Endothelial cell (in vitro differentiated cells): ENCODE measurements at places on chromosomes 5 and 9.
A peak's percentile ranks its signal among the peaks of the same experiment; 100 is the strongest.

GRCh38 chr5:141519605-141520565 lies 31.0 kb downstream of the PCDHGC5 start:
- peak overlapping the region; percentile 34 for H3K4me3 ChIP-seq
- peaks cover 3% of the 10 kb centered on the region for H3K27me3 ChIP-seq
- H3K36me3 ChIP-seq, result peaks cover 51% of the 10 kb centered on the region

DNA sequence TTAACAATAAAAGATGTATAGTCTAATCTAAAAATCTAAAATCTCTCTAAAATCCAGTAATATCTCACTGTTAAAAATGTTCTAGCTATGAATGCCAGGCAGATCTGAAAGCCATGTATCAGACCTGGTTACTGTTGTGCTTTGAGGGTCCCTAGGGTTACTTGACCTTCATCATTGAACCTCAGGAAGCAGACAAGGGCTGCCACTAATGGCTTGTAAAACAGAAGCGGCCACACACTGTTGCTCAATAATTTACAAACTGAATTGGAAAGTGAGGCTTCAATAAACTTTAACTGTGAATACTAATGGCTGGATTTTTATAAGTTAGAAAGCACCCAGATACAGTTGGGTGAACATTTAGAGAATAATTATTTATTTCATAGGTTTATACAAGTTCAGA lies 198.0 kb upstream of the RPS23 start:
- H3K4me1 ChIP-seq, result peaks cover 9% of the 10 kb centered on the region
- H3K27ac ChIP-seq, result no peak overlapping the region
- DNase-seq, result no peak
- no peaks in the 10 kb centered on the region for H3K36me3 ChIP-seq
- no peak overlapping the region for H3K4me3 ChIP-seq
- H3K27me3 ChIP-seq, result peaks cover 1% of the 10 kb centered on the region

GRCh38 chr5:57626703-57627102 lies 144.1 kb upstream of the ACTBL2 start:
- no peak overlapping the region for H3K27ac ChIP-seq
- no peaks in the 10 kb centered on the region for H3K36me3 ChIP-seq
- no peak overlapping the region for H3K4me3 ChIP-seq
- no peaks in the 10 kb centered on the region for H3K4me1 ChIP-seq

- no peaks in the 10 kb centered on the region for H3K4me1 ChIP-seq
- DNase-seq, result no peak
- no peak overlapping the region for H3K4me3 ChIP-seq
- H3K27me3 ChIP-seq, result no peaks in the 10 kb centered on the region
- no peaks in the 10 kb centered on the region for H3K36me3 ChIP-seq
- no peak overlapping the region for H3K27ac ChIP-seq
Observed at GRCh38 chr9:82969291-82969690, 93.7 kb downstream of the RASEF start.

GRCh38 chr9:4464911-4465513 lies 25.3 kb upstream of the SLC1A1 start:
- no peak overlapping the region for H3K4me3 ChIP-seq
- peaks cover 3% of the 10 kb centered on the region for H3K4me1 ChIP-seq
- no peaks in the 10 kb centered on the region for H3K36me3 ChIP-seq
- no peak overlapping the region for H3K27ac ChIP-seq
- no peak for DNase-seq

DNA sequence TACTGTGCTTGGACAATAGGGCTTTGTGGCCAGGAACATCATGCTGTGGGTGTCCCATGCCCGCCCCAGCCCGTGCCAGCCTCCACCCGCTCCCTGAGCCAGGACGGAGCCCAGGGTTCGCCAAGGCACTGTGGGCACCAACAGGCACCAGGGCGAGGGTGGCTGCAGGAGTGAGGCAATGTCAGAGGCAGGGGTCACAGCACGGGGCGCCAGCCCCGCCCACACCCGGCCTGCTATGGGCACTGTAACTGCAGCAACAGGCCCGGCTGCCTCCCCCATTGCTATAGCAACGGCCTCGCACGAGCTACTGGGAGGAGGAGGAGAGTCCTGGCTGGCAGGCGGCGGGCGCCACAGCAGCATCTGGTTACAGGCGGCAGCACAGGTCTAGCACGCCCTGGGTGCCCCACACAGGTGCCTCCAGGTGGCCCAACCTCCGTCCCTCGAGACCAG lies 2.5 kb downstream of the ABCA2 start:
- no peak overlapping the region for H3K27ac ChIP-seq
- no peaks in the 10 kb centered on the region for H3K4me1 ChIP-seq
- peaks cover 15% of the 10 kb centered on the region for H3K27me3 ChIP-seq
- DNase-seq, result no peak
- H3K4me3 ChIP-seq, result no peak overlapping the region

DNA sequence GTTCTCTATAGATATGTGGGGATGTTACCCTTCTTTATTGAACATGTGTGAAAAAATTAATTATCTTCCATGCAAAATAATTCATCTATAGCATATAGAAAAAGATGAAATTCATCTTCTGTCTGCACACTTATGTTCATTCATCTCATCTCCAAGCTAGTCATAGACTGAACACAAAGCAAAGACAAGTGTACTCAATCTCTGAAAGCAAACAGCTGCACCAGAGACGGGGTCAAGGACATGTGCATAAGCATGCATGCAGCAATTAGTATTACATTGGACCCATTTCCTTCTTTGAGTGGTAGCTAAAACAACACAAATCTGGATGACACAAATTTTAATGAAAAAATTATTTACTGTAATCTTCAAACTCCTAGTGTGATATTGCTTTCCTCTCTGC lies 547.0 kb upstream of the COX7C start:
- H3K27ac ChIP-seq, result no peak overlapping the region
- no peak for DNase-seq
- no peaks in the 10 kb centered on the region for H3K4me1 ChIP-seq
- H3K36me3 ChIP-seq, result no peaks in the 10 kb centered on the region

DNA sequence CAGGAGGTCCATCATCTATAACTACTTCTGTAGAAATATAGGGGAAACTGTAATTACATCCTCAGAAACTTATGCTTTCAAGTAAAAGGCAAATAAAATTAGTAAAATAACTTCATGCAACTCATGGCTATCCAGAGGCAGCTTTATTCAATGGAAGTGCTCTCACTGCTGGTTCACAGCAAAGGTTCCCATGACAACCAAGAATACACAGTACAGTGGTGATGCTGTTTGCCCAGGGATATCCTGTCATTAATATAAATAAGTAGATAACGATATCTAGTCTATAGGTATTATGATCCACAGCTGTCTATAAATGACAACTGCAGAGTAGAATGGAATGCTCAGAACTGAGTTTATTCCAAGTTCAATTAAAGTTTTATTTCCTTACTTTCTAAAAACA lies 390.3 kb downstream of the PDE4D start:
- no peaks in the 10 kb centered on the region for H3K36me3 ChIP-seq
- no peaks in the 10 kb centered on the region for H3K27me3 ChIP-seq
- no peak overlapping the region for H3K4me3 ChIP-seq
- no peak overlapping the region for H3K27ac ChIP-seq
- no peak for DNase-seq

GRCh38 chr5:72991394-72991793 lies 35.6 kb downstream of the FCHO2 start:
- DNase-seq, result no peak
- H3K27me3 ChIP-seq, result peaks cover 2% of the 10 kb centered on the region
- no peak overlapping the region for H3K27ac ChIP-seq
- peaks cover 3% of the 10 kb centered on the region for H3K4me1 ChIP-seq
- no peak overlapping the region for H3K4me3 ChIP-seq
- H3K36me3 ChIP-seq, result peaks cover 25% of the 10 kb centered on the region

- H3K4me3 ChIP-seq, result peak within 1 kb of the TSS; percentile 86
- peaks cover 3% of the 10 kb centered on the region for H3K4me1 ChIP-seq
- H3K36me3 ChIP-seq, result no peaks in the 10 kb centered on the region
- no peak within 1 kb of the TSS for H3K27ac ChIP-seq
- peak; percentile 59 for DNase-seq
Observed at GRCh38 chr5:132369474-132370180, at the start of gene SLC22A5. SLC22A5 (plus strand) TSS chr5:132369710; CDS start chr5:132369973, 263 bp downstream.

- H3K27ac ChIP-seq, result no peak overlapping the region
- peaks cover 26% of the 10 kb centered on the region for H3K27me3 ChIP-seq
- no peak for DNase-seq
- no peak overlapping the region for H3K4me3 ChIP-seq
- peaks cover 2% of the 10 kb centered on the region for H3K4me1 ChIP-seq
Observed at GRCh38 chr9:130663977-130664250, 480 bp upstream of the PRDM12 start.

- peaks cover 17% of the 10 kb centered on the region for H3K36me3 ChIP-seq
- no peak for DNase-seq
- H3K27ac ChIP-seq, result no peak overlapping the region
- no peak overlapping the region for H3K4me3 ChIP-seq
Observed at GRCh38 chr5:134394932-134395331, 16.7 kb downstream of the CDKN2AIPNL start.

DNA sequence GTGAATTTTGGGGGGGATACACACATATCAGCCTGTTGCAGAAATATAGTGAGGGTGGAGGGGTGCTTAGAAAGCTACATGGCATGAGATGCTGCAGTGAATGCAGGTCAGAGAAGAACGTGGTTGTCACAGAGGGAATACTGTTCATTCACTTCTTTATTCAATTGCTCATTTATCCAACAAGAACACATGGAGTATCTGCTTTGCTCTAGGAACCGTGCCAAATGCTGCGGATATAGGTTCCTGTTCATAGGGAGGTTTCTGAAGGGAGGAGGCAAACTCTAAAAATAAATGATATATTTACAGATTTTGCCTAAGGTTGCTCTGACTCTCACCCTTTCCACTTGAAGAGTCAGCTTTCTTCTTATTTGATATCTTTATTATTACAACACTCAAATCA lies 444.3 kb upstream of the CLINT1 start:
- H3K27ac ChIP-seq, result no peak overlapping the region
- H3K4me3 ChIP-seq, result no peak overlapping the region
- H3K4me1 ChIP-seq, result no peaks in the 10 kb centered on the region
- no peak for DNase-seq

DNA sequence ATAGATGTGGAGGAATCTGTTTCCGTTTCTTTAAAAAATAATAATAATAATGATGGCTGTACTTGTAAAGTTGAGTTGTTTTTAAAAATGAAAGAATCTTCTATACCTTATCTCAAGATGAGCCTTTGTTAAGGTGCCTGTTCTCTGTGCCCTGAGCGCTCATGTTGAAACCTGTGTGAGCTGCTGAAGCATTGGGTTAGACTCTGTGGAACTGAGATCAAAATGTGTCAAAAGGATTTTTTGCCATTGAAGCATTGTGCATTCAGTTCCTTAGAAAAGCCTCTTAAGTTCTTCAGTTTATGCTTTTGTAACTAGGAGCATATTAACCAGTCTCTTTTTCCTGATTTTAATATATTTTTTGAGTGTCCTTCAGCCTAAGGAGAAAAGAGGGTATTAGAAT lies 67.7 kb downstream of the NUP214 start:
- H3K36me3 ChIP-seq, result peaks cover 15% of the 10 kb centered on the region
- no peak for DNase-seq
- H3K4me1 ChIP-seq, result peaks cover 5% of the 10 kb centered on the region
- H3K27ac ChIP-seq, result no peak overlapping the region

DNA sequence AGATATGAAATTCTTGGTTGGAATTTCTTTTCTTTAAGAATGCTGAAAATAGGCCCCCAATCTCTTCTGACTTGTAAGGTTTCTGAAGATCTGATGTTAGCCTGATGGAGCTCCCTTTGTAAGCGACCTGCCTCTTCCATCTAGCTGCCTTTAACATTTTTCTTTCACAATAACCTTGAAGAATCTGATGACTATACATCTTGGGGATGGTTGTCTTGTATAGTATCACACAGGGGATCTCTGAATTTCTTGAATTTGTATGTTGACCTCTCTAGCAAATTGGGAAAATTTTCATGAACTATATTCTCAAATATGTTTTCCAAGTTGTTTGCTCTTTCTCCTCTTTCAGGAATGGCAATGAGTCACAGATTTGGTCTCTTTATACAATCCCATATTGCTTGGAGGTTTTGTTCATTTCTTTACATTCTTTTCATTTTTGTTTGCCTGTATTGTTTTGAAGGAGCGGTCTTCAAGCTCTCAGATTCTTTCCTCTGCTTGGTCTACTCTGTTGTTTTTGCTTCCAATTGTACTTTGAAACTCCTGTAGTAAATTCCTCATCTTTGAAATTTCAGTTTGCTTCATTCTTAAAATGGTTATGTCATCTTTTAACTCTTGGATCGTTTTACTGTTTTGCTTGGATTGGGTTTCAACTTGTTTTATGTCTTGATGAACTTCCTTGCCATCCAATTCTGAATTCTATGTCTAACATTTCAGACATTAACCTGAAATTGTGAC lies 245.2 kb upstream of the TARS1 start:
- H3K36me3 ChIP-seq, result no peaks in the 10 kb centered on the region
- peaks cover 1% of the 10 kb centered on the region for H3K27me3 ChIP-seq
- no peak for DNase-seq
- no peak overlapping the region for H3K4me3 ChIP-seq
- H3K27ac ChIP-seq, result peak overlapping the region; percentile 54

DNA sequence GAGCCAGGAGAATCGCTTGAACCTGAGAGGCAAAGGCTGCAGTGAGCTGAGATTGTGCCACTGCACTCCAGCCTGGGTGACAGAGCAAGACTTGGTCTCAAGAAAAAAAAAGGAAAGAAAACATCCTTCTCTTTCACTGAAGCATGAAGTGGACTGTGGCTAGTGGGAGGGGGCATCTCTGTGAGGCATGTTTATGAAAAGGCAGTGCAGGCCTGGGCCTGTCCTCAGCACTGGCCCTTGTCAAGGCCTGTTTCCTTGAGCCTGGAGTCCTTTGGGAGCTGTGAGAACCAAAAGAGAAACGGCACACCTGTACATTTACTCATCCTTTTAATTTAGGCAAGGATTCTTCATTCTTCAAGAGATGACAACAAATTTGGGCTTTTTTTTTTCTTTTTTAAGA lies 18.3 kb upstream of the FUBP3 start:
- no peak overlapping the region for H3K27ac ChIP-seq
- H3K36me3 ChIP-seq, result no peaks in the 10 kb centered on the region
- DNase-seq, result no peak
- peaks cover 5% of the 10 kb centered on the region for H3K4me1 ChIP-seq

DNA sequence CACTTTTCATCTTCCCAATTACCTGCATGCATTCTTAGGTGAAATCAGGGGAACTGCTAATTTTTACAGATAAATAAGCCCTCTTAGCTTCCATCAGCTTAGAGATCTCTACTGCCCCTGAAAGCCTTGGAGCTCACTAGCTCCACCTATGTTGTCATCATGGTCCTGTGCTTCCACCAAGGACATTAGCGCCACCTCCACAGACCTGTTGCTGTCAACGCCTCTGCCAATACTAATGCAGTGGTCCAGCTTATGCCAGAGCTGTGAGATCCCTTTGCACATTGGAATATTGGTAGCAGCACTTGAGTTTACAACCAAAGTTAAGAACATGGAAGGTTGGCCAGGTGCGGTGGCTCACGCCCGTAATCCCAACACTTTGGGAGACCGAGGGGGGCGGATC lies 7.7 kb upstream of the SHISAL2B start:
- DNase-seq, result no peak
- no peaks in the 10 kb centered on the region for H3K27me3 ChIP-seq
- no peak overlapping the region for H3K4me3 ChIP-seq
- H3K4me1 ChIP-seq, result no peaks in the 10 kb centered on the region

- no peaks in the 10 kb centered on the region for H3K36me3 ChIP-seq
- no peak overlapping the region for H3K27ac ChIP-seq
- DNase-seq, result peak; percentile 85
- H3K4me1 ChIP-seq, result peaks cover 15% of the 10 kb centered on the region
- peaks cover 5% of the 10 kb centered on the region for H3K27me3 ChIP-seq
Observed at GRCh38 chr5:7754997-7755596, 95.8 kb downstream of the CFAP90 start.
